Fibroblast of skin of right biceps (primary cell): ENCODE measurements at places on chromosomes 6 and 20.

DNA sequence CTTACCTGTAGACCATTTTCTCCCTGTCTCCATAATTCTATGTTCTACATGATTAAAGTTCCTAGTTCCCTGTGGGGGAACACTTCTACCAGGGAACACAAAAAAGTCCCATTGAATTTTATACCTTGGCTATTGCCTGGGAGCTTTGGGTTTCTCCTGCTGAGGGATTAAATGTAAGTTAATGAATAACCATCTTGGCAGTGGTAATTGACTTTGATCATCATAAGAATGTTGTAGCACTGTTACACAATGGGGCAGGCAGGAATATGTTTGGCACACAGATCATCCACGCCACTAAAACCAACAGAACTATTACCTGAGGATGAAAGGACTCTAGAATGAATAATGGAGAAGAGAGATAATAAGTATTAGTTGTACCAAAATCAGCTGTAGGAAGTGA, 1106.2 kb upstream of the GJE1 start:
- DNase-seq: no peak

DNA sequence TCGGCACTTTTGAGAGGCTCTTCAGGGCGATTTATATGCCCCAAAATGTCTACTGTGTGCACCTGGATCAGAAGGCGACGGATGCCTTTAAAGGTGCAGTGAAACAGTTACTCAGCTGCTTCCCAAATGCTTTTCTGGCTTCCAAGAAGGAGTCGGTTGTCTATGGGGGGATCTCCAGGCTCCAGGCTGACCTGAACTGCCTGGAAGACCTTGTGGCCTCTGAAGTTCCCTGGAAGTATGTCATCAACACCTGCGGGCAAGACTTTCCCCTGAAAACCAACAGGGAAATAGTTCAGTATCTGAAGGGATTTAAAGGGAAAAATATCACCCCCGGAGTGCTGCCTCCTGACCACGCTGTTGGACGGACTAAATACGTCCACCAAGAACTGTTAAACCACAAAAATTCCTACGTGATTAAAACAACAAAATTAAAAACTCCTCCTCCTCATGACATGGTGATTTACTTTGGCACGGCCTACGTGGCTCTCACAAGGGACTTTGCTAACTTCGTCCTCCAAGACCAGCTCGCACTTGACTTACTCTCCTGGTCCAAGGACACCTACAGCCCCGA, 8.2 kb downstream of the GCNT2 start:
- DNase-seq: no peak

- no peak for DNase-seq
Observed at GRCh38 chr20:9566977-9567376, 52.6 kb downstream of the LAMP5 start.

GRCh38 chr6:166778046-166778445, 151.0 kb upstream of the RPS6KA2 start:
- no peak for DNase-seq

- DNase-seq: peak; percentile 84
Observed at GRCh38 chr6:150667977-150668716, 68.5 kb downstream of the PLEKHG1 start.

DNA sequence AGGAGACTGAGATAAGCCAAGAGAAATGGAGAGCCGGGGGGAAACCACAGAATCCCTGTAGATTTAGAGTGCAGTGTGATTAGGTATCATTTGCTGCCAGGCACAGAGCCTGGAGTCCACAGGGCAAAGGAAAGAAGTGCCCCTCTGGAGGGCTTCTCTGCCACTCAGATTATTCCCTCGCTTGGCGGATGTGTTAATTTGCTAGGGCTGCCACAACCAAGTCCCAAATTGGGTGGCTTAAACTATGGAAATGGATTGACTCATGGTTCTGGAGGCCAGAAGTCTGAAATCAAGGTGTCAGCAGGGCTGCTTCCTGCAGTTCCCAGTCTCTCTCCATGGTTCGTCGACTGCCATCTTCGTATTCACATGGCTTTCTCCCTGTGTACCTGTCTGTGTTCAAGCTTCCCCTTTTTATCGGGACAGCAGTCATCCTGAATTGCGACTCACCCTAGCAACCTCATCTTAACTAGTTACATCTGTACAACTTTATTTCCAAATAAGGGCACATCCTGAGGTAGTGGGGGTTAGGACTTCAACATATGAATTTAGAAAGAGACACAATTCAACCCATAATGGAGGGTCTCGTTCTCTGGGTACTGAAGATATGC, 122.2 kb downstream of the ANKRD60 start:
- DNase-seq: peak; percentile 12

GRCh38 chr6:31721351-31722020, at the start of gene LY6G6C:
LY6G6C (minus strand) TSS chr6:31721746; CDS start chr6:31721679, 67 bp downstream.
- no peak for DNase-seq

- DNase-seq: peak; percentile 3
Observed at GRCh38 chr6:116629563-116629981, 13.3 kb downstream of the RSPH4A start.
